RWPE2 (cell line): ENCODE measurements at places on chromosomes 12 and 14.

DNA sequence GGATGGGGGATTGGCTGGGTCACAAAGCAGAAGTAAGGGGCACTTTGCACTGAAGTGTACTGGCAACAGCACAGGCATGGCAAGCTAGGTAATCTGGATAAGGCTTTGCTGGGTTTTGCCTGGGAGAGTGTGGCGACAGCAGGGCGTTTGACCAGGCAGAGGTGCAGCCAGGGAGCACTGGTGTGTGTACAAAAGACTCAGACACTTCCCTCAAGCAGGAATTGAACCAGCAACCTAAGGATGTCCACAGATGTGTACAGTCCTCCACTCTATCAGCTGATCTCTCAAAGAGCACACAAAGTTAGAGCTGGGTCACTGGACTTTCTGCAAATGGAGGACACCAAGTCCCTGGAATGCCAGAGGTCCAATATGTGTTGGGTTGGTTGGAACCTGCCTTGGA, 15.4 kb upstream of the RNASE4 start:
- no peak for DNase-seq

- no peak for DNase-seq
Measured at GRCh38 chr14:44626423-44626822, 119.3 kb upstream of the FSCB start.

DNA sequence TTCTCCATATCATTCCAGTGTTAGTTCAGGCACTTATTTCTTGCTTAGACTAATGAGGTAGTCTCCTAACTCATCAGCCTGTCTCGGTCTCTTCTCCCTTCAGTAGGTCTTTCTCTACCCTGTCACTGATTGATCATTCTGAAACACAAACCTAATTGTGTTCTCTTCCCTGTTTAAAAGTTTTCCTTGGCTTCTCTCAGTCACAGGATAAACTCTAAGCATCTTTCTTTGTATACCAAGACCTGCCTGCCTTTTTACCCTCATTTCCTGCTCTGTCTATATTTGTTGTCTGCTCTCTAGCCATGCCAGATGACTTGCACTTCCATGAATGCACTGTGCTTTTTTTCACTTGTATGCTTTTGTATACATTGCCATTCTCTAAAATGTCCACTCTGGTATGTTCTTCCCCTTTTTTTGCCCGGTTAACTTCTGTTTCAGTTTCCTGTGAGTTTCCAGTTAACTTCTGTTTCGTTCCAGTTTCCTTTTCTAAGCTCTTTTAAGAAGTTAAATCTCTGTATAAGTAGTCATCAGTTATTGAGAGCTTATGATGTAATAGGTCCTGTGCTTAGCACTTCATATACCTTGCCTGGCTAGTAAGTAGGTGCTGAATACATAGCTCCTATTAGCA, 12.8 kb downstream of the DIP2B start:
- DNase-seq: no peak

- no peak for DNase-seq
Measured at GRCh38 chr12:15603474-15604085, 185.6 kb downstream of the EPS8 start.

GRCh38 chr14:24136684-24137528, 912 bp downstream of the PSME1 start:
- DNase-seq: no peak

GRCh38 chr12:45076417-45077026, 25.6 kb upstream of the DBX2 start:
- no peak for DNase-seq

- DNase-seq: no peak
Measured at GRCh38 chr12:46723629-46724419, 102.0 kb downstream of the SLC38A4 start.

DNA sequence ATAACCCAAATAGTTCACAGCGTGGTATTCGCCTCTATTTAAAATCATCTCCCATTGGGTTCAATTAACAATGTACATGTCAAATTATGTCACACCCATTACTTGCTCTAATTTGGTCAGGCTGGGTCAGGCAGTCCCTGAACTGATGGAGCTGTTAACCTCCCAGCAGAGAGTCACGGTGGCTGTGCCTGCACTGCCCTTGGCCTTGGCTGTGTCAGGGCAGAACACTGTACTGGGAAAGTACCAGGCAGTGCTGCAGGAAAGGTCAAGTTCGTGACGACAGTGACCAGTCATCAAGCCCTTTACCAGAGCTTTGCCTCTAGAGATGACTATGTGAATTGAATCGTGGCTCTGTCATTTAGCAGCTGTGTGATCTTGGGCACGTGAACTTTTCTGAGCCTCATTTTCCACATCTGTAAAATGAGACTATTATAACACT, 100.0 kb downstream of the ARF6 start:
- no peak for DNase-seq

GRCh38 chr14:21768116-21768874, 94.7 kb upstream of the OR4E1 start:
- no peak for DNase-seq

DNA sequence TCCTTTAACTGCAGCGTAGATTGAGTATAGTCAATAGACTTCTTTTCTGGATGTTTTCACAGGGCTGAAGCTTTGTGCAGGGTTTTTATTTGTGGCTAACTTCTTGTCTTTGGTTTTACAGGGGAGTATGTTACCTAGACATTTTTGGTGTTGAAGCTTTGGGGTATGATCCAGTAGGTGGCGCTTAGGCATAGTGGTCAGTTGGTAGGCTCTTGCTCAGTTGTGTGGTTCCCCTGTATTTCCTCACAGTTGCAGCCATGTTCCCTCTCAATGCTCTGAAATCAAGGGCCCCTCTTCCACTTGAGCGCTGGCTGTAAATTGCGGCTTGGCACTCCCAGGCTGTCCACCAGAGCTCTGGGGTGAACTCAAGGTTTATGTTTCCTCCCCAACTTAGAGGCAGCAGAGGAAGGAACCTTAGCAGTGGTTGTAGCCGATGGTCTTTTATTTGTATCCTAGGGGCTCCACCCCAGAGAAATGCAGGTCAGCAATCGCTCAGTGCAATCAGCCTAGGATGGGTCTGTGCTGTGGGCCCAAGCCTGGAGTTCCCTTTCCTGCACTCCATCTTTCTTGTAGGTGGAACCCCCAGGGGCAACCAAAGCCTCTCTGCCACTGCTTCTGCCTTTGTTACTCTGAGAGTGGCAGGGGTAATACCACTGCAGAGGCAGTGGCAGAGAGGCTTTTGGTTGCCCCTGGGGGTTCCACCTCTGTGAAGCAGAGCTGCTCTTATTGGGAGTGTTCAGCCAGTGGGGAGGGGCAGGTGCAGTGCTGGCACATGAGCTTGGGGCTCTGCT, 55.1 kb downstream of the CMAS start:
- DNase-seq: no peak

- DNase-seq: no peak
Measured at GRCh38 chr12:27449893-27450534, 3.5 kb downstream of the SMCO2 start.
